ENCODE measurements at places on chromosomes 3 and 15. TPM values are rescaled to one million over a fixed set of nuclear protein-coding genes. Genes with fewer than 3 reads are reported as not detected.

The SUSD5 gene
- 0.78 TPM for total RNA-seq

The ZNF639 gene
- total RNA-seq, result 25.5 TPM

The SMAD3 gene
- 18.4 TPM for total RNA-seq

The RBPMS2 gene
- total RNA-seq, result 242 TPM

The PTPN9 gene
- 8.8 TPM for total RNA-seq

The ERICH6 gene
- 0.19 TPM for total RNA-seq

The ACAN gene
- 1.9 TPM for total RNA-seq

The GOLGA8T gene
- total RNA-seq, result 1.6 TPM

The ARNT2 gene
- 4.7 TPM for total RNA-seq

The CLSTN2 gene
- 3.9 TPM for total RNA-seq

The GOLGA6B gene
- not detected for total RNA-seq

The CLDN1 gene
- total RNA-seq, result 0.57 TPM

DNA sequence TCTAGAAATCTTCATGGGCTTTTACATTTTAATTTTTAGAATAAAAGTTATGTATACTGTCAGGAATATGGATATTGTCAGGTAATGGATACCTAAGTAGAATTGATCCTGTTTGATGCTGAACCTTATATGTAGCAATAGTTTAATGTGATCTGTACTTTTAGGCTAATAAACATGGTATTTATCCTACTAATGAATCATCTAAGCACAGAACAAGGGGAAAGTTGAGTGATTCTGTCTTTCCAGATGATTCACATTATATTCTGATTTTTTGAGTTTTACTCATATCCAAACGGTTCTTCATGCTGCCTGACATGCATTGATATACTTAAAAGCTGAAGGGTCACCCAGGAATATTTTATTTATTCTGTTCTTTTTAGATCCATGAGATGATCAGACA, 34.5 kb downstream of the FANCI start:
- no peak for DNase-seq

GRCh38 chr15:98650417-98651035, 2.2 kb downstream of the IGF1R start:
- DNase-seq, result no peak

- DNase-seq, result no peak
Measured at GRCh38 chr3:17580901-17581300, 161.5 kb downstream of the TBC1D5 start.

DNA sequence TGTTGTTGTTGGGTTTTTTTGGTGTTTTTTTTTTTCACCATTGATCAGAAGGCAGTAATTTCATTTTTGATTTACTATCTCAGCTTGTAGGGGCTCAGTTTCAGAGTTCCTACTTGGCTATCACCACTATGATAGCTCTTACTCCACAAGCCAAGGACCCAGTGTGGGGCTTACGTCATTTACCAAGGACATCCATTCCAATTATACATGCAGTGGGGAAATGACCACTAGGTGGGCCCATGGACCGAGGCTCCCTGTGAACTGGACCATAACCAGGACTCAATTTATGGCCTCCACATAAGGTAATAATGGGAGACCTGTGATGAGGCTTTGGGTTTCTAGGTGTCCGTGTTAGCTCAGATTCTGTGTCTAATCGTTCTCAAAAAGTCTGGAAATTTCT, 67.5 kb upstream of the CACNA1D start:
- DNase-seq, result no peak

GRCh38 chr3:146067048-146067447, 93.9 kb downstream of the PLOD2 start:
- no peak for DNase-seq

GRCh38 chr3:149891621-149892020, 78.6 kb downstream of the RNF13 start:
- DNase-seq, result no peak

GRCh38 chr3:174303907-174304560, 555.1 kb upstream of the NAALADL2 start:
- DNase-seq, result no peak

GRCh38 chr3:196670339-196670738, 30.8 kb downstream of the NRROS start:
- no peak for DNase-seq

GRCh38 chr15:31806106-31806505, 224.2 kb upstream of the CHRNA7 start:
- DNase-seq, result no peak

DNA sequence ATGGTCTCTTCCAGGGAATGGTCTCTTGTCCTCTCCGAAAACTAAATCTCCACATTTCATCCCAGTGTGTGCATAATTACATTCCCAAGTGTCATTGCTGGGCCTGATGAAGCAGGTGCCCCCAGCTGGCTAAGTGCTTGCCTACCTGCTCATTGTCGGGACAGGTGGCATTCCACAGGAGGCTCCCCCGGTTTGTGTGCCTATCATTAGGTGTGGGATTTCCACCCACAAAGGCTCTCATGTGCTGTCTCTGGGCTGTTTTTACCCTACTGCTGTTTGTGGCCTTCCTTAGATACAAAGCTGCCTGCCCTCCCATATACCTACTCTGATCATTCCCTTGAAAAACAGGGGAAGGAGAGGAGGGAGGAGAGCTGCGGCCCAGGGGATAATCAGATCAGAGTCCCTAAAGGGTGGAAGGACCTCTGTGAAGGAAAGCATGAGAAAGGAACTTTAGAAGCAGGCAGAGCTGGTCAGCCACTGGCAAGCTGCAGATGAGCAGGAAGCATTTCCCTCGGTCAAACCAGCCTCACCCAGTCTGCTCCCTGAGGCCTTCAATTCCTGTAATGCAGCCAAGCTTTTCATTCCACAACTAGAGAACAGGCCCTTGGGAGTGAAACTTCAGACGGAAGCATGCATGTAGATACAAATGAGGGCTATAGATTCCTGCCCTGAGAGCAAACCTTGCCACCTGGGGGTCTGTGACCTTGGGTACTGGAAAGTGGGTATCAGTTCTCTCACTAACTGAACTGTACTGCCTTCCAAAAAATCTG, 60.7 kb upstream of the HEG1 start:
- peak; percentile 67 for DNase-seq

- peak; percentile 78 for DNase-seq
Measured at GRCh38 chr3:132317229-132317948, at the start of gene ACP3. Gene ACP3 (plus strand): TSS chr3:132317407. CDS start chr3:132317457, 50 bp downstream.

- no peak for DNase-seq
Measured at GRCh38 chr3:119557877-119558269, 1.5 kb downstream of the CD80 start.

DNA sequence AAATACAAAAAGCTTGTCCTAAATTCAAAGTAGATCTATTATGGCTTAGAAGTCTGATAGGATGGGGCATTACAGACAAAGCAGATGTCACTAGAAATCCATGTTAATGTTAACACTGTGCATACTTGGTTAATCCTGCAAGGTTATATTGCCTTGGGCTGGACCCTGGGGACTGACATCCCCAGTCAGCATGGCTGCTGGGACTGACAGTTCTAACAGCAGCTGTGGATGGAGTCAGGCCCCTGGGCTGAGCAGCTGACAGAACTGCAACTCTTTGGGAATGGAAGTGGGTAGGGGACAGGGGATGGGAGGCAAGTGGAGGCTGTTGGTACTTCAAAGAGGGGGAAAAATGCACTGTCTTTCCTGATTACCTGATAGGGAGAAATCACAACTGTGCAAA, 7.5 kb downstream of the P2RY1 start:
- no peak for DNase-seq

DNA sequence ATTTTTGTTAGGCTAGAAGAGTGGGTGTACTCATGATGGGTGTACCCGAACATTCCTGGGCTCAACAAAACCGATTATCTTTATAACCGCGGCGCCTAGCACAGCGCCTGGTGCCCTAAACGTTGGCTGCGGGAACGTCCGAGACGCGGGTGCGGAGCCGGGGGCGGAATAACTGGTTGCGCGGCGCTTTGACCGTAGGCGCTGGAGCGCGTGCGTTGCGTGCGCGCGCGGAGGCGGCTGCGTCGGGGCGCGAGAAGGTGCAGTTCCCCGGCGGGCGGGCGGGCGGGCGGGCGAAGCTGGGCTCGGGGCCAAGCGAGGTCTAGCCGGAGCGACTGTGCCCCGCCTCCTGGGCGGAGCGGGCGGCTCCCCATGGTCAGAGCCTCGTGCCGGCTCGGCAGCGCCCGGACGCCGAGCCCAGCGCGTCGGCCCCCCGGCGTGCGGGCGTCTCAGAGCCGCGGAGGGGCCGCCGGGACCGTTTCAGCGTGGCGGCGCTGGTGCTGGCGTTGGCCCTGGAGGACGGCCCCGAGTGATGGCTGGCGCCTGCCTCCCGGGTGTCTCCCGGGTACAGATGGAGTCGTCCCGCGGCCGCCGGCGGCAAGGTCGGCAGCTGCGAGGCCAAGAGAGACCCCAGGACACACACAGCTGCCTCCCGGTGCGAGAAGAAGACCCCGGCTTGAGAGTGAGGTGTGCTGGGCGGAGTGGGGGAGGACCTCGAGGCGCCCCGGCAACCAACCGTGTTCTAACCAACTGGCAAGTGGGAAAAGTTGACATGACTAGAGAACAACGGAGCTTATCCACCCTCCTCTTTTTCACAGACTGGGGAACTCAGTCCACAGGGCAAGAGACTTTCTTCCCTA, at the start of gene PLAAT1:
PLAAT1 (plus strand) TSS at position 373 of the 857 bp plus-strand sequence. CDS start 14,429 bp downstream, outside the sequence.
- no peak for DNase-seq

GRCh38 chr3:108297647-108298046, 1.3 kb downstream of the HHLA2 start:
- DNase-seq, result no peak

GRCh38 chr3:129911261-129911861, 17.9 kb upstream of the TMCC1 start:
- DNase-seq, result no peak

GRCh38 chr15:43948691-43949325, 122.0 kb downstream of the WDR76 start:
- no peak for DNase-seq

DNA sequence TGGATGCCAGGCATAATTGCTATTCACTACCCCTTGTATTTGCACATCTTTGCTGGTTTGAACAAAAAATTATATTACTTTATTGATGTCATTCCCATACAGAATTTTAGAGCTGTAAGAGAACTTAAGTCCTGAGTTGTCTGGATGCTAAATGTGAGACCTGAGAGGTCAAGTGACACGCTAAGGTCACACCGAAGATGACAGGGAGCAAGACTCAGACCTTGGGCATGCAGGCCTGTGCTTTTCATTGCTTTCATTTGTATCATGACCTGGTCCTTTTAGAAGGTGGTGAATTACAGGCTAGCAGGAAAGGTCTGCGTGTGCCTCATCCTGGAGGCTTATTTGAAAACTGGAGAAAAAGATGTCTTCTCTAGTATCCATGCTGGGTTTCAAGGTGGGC, 312.0 kb upstream of the RASGRP1 start:
- DNase-seq, result no peak

DNA sequence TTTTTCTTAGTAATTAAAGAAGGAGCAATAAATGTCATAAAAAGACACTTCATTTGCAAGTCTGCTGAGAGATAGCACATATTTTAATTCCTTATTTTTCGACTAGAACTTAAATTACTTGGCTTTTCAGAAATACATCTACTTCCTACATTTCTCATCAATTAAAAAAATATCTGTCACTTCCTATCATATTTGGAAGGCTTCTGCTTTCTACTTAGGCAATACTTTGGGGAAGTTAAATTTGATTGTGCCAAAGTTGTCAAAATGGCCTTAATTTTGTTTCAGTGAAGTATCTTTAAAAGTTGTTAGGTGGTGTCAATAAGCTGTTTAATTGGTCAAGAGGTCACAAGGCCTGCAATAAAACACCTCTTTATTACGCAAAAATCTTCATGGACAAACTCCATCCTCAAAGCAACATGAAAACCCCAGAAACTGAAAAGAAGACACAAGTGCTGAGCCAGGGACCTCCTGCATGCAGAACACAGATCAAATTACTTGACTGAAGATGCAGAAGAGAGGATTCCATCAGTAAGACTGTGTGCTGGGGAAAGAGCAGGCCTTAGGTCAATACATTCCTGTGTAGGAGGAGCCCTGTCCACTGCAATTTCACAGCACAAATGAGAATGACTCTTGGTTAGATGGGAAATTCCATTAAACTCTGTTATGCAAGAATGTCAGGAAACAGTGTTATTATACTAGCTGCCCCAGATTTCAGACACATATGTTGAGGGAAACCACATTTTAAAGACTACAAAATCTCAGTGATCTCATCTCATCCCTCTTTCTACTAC, 48.0 kb upstream of the FSTL1 start:
- DNase-seq, result no peak

GRCh38 chr15:58762731-58763130, 8.4 kb upstream of the MINDY2 start:
- no peak for DNase-seq

DNA sequence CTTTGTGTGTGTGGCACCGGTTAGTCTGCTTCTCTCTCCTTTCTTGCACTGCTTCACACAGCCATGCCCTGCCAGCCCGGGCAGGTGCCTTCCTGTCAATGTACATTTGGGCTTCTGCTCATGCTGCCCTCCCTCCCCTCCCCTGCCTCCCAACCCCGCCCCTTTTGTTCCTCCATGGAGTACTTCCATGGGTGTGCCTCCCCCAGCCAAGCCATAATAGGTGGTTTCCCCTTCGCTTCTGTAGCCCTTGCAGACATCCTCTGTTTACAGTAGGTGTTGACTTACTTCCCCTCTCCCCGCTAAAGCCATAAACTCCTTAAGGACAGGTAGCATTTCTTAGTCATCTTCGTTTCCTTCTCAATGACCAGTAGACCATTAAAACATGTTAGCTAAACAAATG, 31.8 kb upstream of the CRTC3 start:
- no peak for DNase-seq

DNA sequence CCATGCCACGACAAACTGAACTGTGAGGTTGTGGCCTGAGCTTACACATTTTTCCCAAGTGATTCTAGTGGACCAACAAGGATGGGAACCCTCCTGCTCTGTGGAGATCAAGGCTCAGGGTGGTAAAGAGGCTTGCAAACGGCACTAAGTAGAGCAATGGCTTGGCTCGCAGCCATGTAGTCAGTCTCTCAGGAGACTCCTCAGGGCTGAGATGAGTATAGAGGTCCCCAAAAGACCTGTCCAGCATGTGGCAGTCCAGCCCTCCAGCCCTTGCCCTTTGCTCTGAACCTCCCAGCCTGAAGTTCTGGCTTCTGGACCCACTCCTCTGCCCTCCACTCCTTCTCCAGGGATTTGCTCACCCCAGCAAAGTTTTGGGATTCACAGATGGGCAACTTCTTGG, 8.3 kb upstream of the CAMP start:
- no peak for DNase-seq

DNA sequence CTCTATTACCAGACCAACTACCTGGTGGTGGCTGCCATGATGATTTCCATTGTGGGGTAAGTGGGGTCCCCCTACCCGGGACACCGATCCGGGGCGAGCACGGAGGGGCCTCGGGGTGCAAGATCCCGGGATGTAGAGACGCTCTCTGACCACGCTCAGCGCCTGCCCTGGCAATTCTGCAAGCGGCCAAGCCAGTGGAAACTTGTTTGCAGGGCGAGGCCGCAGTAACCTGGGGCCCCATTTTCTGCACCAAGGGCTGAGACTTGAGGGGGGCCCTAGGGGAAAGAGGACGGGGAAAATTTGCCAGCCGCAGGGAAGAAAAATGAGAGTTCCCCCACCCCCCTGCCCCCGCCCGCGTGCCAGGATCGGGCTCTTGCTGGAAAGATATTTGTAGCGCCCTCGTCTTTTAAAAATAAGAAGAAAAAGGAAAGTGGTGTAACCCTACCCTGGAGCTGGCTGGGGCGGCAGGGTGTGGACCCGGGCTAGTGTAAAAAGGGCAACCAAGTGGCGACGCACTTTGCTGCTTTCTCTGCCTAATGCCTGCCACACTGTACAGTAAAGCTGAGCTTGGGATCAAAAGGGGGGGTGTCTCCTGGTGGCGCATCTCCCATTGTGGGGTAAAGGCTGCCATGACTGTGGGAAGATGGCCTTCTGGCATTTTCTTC, 563 bp downstream of the ARL6IP5 start:
- DNase-seq, result no peak

- no peak for DNase-seq
Measured at GRCh38 chr3:197295871-197296270, 2.5 kb downstream of the DLG1 start.
